Ascending aorta (tissue), 2 donors: ENCODE measurements at places on chromosomes 13 and 19.
A peak's percentile ranks its signal among the peaks of the same experiment; 100 is the strongest.

- no peak for DNase-seq
Measured at GRCh38 chr13:30585748-30586262, 31.9 kb upstream of the USPL1 start.

- DNase-seq, result peak; percentile 22
Measured at GRCh38 chr19:51712461-51713081, 11.2 kb downstream of the HAS1 start.

- DNase-seq, result peak; percentile 42
Measured at GRCh38 chr19:10817291-10818038, 18.5 kb downstream of the TMED1 start.

DNA sequence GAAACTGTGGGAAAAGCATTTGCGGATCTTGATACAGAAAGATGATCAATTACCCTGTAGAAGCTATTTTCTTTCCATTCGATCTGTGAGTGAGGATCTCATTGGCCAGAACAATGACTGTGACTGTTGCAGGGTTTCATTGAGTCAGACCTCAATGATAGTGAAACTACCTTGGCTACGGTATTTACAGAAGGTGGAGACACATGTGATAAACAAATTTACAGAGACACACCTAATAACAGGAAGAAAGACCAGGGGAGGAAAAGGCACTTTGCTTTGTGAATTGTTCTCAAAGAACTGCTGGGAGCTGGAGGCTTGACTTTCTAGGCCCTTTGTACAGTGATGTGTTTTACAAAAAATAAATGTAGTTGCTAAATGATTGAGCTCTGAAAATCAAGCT is 19.9 kb upstream of the ARGLU1 start:
- DNase-seq, result no peak

GRCh38 chr19:8148410-8149260 is 757 bp downstream of the FBN3 start:
- no peak for DNase-seq

GRCh38 chr13:30292325-30292724 is 15.0 kb downstream of the KATNAL1 start:
- DNase-seq, result no peak

- no peak for DNase-seq
Measured at GRCh38 chr13:86581706-86582105, 782.5 kb upstream of the SLITRK6 start.

DNA sequence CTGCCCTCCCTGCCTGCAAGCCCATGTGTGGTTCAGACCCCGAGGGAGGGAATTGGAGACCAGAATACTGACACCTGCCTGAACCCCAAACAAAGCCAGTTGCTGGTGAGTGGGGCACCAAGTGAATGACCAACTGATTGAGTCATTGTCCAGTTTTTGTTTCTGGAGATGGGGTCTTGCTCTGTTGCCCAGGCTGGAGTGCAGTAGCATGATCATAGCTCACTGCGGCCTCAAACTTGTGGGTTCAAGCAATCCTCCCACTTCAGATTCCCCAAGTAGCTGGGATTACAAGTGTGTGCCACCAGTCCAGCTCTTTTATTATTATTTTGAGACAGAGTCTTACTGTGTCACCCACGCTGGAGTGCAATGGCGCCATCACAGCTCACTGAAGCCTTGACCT is 4.0 kb downstream of the CCL25 start:
- no peak for DNase-seq

DNA sequence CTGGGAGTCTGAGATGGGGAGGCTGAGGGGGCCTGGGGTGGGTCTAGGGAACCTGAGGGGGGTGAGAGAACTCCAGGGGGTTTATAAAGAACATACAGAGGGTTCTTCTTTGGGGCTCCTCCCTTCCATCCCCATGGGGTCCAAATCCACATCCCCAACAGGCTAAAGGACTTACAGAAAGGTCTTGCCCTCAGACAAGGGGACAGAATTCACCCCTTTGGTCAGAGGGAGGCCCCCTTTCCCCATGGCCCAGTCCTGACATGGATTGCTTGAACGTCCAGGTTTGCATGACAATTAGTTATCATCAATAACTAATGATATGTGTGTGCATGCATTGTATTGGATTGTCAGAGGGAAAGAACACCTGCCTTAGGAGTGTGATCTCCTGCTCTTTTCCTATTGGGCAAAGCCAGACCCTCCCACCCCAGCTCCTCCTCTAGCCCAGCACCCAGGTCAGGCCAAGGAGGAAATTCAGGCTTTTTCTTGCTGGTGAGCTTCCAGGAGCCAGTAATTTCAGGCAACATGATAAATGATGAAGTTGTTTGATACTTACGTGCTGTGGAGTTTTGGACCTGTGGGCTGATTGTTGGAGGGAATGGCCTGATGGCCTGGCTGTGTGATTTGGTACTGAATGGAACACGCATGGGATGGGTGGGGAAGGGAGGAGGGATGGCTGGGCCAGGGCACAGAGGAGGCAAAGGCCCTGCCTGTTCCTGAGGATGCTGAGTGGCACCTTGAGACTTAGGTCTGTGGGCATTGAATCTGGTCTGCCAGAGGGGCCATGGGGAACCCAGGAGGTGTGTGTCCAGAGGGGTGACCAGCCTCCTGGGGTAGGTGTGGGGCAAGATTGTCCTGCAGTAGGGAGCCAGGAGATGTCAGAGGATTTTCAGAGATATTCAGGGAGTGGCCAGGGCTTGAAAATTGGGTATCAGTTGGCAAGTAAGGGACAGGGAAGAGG is 1.1 kb downstream of the KLHL26 start:
- DNase-seq, result no peak

DNA sequence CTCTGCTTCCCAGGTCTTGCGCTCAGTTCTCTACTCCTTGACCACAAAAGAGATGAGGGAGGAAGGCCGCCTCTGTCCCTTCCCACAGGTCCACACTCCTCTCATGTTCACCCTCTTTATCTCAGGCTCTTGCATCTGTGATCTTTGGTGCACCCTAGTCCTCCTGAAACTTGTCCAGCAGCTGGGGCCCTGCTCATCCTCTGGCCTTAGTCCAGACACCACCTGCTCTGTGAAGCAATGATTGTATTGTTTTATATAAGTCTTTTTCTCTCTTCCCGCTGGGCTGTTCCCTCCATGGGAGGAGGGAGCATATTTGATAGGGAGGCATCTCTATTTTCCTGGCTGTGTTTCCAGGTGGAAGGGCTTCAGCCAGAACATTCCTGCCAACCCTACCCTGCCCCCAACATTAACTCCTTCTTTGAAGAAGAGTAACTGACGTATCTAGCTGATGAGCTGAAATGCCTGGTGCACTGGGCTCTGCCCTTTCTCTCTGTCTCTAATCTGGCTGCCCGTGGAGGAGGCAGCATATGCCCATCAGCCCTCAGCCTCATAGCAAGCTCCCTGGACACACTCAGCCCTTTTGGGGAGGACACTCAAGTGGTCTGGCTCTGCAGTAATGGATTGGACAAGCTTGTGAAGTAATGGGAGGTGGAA is 38.2 kb upstream of the SIAH3 start:
- DNase-seq, result no peak

- DNase-seq, result no peak
Measured at GRCh38 chr13:32376642-32377415, 51.1 kb downstream of the N4BP2L1 start.

GRCh38 chr19:8352134-8352827 is 9.2 kb upstream of the KANK3 start:
- no peak for DNase-seq

DNA sequence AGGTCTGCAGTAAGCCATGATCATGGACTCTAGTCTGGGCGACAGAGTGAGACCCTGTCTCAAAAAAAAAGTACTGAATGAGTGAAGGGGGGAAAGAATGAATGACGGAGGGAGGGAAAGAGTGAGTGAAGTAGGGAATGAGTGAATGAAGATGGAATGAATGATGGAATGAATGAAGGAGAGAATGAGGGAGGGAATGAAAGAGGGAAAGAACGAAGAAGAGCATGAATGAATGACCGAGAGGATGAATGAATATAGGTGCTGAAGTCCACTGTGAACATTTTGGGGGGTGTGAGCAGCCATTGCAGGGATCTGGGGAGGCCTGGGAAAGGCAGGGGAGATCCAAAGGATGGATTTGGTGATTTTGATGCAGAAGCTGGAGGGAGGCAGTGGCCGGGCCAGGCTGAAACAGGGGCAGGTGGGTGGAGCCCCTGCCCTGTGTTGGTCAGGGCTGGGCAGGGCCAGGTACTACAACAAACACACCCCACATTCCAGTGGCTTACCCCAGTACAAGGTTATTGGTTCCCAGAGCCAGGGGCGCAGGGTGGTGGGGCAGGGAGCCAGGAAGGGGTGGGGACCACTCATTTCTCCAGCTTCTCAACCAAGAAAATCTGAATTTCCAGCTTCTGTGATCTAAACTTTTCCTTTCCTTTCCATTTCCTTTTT is 14.3 kb downstream of the SLC27A1 start:
- no peak for DNase-seq

- DNase-seq, result no peak
Measured at GRCh38 chr13:50589651-50590054, 253.8 kb downstream of the DLEU7 start.

DNA sequence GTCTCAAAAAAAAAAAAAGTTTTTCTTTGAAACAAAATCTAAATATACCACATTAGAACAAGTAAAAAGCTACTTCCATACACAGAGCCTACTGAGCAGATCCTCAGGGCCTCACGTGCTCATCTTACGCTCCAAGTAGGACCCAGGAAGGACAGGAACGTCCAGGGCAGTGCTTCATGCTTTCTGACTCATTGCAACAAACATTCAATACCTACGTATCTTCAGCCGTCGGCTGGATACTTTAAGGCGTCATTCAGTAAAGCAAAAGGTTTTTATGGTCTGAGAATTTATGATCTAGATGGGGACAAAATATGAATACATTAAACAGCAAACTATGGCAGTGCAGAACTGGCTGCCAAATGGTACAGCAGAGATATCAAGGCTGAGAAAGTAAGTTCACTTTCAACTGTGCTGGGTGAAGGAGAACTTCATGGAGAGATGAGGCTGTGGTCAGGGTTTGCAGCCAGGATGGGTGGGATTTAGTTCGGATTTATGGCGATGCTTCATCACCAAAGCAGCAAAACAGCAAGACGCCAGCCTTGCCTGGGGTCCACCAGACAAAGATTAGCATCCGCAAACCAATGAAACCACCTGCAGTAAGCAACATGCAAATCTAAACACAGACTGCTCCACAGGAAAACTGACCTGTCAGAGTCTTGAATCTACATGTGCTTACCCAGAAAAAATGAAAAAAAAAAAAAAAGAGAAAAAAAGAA is 20.5 kb downstream of the CARS2 start:
- peak; percentile 11 for DNase-seq

- DNase-seq, result no peak
Measured at GRCh38 chr13:24627946-24628345, 52.3 kb upstream of the ATP12A start.

DNA sequence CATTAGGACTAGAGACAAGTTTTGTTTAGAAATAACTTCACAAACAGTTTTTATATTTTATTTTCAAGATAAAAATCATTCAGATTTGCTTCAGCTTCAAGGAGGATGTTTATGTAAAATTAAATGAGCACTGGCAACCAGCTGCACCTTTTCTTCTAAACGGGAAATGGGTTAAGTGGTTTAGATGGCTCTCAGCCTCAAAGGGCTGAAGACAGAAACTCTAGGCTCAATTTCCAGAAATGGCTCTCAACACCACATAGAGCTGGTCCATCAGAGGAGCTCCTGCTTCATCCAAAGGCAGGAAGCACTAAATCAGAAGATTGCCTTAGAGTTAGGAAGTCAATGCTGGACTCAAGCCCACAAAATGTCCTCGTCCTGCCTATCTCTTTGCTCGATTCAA is 74.7 kb downstream of the ZNF429 start:
- no peak for DNase-seq

DNA sequence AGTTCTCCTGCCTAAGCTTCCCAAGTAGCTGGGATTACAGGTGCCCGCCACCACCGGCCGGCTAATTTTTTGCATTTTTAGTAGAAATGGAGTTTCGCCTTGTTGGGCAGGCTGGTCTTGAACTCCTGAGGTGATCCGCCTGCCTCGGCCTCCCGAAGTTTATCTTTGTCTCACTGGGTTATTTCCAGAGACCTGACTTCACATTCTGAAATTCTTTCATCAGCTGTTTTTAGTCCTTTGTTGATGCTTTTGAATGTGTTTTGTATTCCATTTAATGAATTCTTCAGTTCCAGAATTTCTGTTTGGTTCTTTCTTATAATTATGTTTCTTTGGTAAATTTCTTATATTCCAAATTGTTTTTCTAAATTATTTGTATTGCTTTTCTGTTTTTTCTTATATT is 55.4 kb upstream of the MLNR start:
- no peak for DNase-seq

DNA sequence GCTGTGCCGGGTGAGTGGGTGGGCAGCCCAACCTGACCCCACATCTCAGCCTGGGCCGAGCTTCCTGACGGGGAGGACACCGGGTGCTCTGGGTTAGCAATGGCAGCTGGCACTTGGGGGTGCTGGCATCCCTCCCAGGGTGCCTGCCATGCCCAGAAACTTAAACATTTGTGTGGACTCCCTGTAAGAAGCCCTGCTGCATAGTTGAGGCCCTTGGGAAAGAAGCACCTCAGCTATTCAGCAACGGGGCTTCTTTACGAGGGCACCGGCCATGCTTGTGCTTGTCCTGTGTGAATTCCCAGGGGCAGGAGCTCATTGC is 33.8 kb upstream of the MEDAG start:
- DNase-seq, result no peak

GRCh38 chr19:4641132-4641531 is 1.8 kb downstream of the TNFAIP8L1 start:
- DNase-seq, result no peak

- DNase-seq, result no peak
Measured at GRCh38 chr13:106183410-106184065, 351.9 kb downstream of the EFNB2 start.
